ENCODE measurements at places on chromosomes 5 and 9.

- DNase-seq: no peak
Observed at GRCh38 chr5:37715361-37715760, 124.5 kb downstream of the GDNF start.

DNA sequence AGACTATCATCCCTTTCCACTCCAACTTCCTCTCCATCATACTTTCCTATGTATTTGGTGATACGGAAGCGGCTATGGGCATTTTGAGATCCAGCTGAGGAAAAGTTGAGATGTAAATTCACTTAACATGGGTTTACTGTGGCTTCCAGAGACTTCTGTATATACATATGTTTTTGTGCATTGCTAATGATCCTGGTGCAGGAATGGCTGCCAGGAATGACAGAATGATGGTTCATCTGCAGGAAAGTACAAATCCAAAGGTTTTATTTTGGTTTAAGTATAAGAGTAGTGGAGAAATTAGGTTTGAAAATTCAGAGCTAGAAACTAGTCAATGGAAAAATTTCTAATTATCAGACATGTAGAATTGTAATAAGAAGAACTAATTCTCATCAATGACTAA is 95.0 kb upstream of the PAM start:
- DNase-seq: no peak

DNA sequence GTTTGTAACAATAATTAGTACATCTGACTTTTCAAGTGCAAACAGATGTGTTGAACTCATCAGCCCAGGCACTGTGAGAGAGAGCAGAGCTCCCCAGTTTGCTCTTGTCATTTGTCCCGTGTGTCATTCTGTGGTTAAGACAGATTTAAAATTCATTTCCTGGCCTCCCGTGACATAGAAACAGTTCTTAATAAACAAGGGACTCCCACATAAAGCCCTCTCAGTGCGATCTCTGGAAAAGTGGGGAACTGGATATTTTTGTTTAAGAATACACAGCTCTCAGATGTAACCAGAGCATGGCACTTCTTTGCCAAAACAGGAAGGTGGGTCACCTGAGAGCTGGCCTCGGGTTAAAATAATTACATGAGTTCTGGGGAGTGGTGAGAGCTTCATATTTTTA is 58.6 kb downstream of the PRKACG start:
- no peak for DNase-seq

- DNase-seq: no peak
Observed at GRCh38 chr5:76960004-76960625, 7.3 kb downstream of the CRHBP start.

DNA sequence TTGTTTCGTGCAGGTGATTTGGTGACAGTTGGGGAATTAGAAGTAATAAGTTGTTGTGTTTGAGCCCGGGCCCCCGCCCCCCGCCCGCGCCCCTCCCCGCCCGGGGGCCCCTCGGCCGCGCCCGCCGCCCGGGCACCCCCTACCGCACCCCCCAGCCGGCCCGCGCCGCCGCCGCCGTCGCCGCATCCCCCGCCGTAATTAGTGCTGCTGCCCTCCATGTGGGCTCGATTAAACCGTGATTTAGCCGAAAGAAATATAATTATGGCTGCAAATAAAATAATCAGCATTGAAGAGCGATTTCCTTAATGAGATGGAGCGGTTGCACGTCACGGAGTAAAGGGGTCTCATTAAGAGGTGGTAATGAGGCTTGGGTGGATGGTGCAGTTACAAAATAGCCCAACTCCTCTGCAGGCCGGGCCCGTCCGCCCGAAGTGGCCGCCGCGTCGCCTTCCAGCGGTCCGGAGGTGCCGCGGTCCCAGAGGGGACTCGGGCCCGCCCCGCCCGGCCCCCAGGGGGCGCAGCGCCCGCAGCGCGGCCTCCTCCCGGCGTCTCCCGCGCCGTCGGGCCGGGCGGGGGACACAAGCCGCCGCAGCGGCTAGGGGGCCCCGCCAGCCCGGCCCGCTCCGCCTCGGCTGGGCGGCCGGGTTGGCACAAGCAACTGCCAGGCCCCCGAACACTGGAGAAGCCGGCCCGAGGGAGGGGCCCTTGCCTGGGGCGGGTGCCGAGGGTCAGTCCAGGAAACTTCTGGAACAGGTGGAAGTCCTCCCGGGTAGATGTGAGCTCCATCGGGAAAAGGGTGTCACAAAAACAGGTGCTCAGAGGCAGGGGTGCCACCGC is 6.9 kb upstream of the OTP start:
- DNase-seq: no peak

DNA sequence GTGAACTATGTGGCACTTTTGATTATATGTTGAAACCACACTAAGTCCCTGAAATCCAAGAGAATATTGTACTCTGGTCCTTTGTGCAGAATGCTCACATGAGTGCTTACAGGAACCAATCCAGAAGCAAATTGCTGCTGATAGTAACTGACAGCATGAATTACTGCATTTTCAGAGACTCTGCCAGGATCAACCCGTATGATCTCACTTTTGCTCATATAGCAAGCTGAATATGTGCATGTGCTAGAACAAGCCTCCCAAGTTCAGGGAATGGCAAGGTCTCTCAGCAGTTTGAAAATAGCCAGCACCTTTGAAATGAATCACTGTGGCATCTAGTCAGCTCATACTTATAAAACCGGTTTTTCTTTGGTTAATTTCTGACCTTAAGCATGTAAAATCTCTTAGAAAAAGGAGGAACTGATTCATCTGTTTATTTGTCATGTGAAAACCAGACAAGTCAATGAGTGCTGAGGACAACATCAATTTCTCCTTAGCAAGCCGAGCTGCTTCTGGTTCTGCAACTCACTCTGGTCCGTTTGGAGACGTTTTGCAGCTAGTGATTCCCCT is 215.7 kb upstream of the ELL2 start:
- peak; percentile 2 for DNase-seq

- DNase-seq: no peak
Observed at GRCh38 chr9:78692871-78693270, 395.9 kb downstream of the PSAT1 start.

DNA sequence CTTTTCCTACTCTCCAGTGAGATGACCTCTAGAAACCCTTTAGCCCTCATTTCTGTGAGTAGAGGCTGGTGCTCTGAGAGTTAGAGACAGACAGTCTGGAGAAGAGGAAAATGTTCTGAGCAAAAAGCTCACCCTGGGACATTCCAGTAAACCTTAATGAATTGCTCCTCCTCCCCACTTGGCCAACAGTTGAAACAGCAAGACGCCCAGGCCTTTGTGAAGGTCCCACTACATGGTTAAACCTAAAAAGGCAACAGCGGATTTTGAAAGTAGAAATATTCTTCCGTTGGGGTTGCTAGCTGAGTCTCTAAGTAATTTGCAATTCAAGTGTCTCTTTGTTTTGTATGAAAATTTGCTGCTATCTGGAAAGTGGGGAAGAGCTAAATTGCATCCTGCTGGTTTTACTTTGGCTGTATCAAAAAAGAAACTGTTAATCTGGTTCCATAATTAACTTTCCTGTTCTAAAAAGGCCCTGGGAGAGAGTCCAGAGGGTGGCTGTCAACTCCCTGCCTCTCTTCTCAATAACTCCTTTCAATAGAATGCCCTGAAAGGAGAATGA is 63.8 kb downstream of the ATP10B start:
- DNase-seq: no peak

DNA sequence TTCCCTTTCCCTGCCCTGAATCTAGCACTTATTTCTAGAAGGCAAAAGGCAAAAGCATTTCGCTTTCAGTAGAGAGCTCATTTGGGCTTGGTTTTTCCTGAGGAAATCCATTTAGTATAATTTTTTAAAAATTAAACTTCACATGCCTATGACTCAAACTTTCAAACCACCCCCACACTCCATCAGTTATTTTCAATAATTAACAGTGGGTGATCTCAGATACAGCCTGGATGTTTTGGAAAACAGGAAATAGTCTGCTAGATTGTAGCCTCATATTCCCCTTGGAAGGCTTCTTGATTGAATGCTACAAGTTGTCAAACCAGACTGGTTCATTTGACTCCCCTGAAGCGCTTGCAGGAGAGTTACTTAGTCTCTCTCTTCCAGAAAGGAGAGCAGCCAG is 40.6 kb downstream of the SEMA5A start:
- no peak for DNase-seq

- DNase-seq: no peak
Observed at GRCh38 chr9:110691002-110691549, 22.5 kb downstream of the MUSK start.

- DNase-seq: no peak
Observed at GRCh38 chr5:67019065-67019845, 177.3 kb downstream of the CD180 start.

- DNase-seq: peak; percentile 92
Observed at GRCh38 chr5:160165137-160166068, 46.2 kb upstream of the PWWP2A start.

DNA sequence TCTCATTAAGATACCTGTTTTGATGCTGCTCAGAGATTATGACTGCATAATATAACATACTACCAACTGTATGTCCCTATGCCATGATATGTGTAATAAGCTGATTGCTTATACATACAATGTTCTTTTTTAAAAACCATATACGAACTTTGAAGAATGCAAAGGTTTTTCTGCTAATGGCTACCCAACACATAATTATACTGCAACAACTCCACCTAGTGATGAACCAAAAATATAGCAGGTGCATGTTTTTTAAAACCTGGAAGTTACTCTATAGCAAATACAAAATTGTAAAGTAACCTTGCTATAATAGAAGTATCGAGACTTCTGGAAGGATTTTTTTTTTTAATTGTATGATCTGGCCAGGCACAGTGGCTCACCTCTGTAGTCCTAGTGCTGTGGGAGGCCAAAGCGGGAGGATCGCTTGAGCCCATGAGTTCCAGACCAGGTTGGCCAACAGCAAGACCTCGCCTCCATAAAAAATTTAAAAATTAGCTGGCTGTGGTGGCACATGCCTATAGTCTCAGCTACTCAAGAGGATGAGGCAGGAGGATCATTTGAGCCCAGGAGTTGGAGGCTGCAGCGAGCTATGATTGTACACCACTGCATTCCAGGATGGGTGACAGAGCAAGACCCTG is 49.1 kb downstream of the HOMER1 start:
- DNase-seq: peak; percentile 3

DNA sequence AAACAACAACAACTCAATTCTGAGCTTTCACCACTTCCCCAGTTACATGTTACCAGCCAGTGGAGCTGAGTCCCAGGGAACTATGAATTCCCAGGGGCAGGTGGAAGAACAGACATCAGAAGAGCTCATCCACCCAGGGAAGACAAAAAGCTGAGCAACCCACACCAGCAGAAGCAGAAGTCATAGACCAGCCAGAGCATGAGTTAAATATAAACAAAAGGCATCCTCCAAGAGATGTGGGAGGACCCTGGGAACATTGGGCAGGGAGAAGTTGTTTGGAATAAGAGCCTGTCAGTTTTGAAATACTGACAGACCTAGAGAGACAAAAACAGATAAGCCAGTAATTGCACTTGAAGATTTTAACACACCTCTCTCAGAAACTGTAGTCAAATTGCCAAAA is 102.3 kb upstream of the LMX1B start:
- no peak for DNase-seq

- DNase-seq: no peak
Observed at GRCh38 chr5:151196556-151197290, 27.2 kb downstream of the CCDC69 start.

DNA sequence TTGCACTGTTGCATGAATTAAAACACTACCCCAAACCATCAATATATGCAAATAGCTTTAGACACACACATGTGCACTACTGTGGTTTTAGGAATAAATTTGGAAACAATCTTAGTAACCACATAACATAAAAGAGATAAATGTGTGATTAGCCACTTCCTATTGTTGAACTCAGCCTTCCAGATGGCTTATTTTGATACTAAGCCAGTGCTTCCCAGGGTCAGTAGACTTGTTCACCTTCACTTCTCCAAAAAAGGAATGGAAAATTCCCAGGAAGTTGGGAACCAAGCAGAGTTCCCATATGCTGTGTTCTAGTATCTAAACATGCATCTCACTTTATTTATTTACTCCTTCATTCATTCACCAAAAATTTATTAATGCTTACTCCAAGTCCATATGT is 47.8 kb downstream of the SVEP1 start:
- no peak for DNase-seq

GRCh38 chr5:11363631-11364178 is 540.5 kb downstream of the CTNND2 start:
- DNase-seq: no peak

DNA sequence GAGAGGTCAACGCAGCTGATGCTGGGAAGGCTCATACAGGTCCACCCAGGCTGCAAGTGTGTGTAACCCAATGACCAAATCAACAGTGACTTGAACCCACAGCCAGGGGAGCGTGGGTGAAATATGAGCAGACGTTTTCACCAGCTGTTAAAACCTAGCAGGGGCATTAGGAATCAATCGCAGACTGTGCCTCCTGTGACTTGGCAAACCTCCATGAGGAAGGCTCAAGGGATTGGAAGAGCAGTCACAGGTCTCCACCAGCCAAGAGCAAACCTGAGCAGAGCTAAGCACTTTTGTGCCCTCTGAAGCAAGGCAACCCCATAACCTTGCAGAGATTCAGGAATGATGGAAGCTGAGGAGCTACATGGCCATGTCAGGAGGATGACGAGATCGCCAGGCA is 25.5 kb downstream of the INSYN2B start:
- no peak for DNase-seq

GRCh38 chr5:38078161-38078560 is 180.2 kb upstream of the EGFLAM start:
- no peak for DNase-seq

DNA sequence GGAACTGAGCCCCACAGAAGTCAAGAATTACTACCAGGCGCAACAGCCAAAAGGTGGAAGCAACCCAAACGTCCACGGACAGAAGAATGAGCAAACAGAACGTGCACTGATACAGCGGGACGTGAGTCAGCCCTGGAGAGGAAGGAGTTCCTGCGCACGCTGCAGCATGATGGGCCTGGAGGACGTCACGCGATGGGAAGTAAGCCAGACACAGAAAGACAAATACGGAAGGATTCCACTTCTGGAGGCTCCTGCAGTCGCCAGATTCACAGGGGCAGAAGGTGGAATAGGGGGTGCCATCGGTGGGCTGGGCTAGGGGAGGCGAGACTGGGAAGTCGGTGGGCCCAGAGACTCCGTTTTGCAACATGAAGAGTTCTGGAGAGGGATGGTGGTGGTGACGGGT is 80.3 kb upstream of the PHYKPL start:
- DNase-seq: no peak

- DNase-seq: no peak
Observed at GRCh38 chr9:137579259-137579604, 507 bp upstream of the DPH7 start.

GRCh38 chr9:123863164-123863855 is 66.6 kb downstream of the DENND1A start:
- no peak for DNase-seq

GRCh38 chr9:118295413-118295812 is 591.2 kb downstream of the TLR4 start:
- DNase-seq: no peak

DNA sequence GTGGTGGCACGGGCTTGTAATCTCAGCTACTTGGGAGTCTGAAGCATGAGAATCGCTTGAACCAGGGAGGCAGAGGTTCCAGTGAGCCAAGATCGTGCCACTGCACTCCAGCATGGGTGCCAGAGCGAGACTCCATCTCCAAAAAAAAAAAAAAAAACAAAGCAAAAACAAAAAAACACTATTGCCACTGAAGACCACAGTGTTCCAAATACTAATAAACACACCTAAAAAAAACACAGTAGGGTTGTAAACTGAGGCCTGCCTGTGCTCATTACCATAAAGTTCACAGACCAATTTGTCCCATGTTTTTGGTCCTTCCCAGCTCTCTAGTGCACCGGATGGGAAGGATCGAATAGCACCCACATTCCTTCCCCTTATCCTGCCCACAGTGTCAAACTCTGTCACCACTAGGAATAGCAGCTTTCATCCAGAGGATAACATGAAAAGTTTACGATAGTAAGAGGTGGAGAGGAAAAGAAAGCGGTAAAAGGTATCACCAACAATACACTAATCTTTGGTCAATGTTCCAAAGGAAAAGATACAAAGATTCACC is 49.2 kb downstream of the MYO10 start:
- DNase-seq: no peak

Data from amniotic stem cell (primary cell).